IPS DF 19.7 (cell line): ENCODE measurements at places on chromosomes 12 and 14.

DNA sequence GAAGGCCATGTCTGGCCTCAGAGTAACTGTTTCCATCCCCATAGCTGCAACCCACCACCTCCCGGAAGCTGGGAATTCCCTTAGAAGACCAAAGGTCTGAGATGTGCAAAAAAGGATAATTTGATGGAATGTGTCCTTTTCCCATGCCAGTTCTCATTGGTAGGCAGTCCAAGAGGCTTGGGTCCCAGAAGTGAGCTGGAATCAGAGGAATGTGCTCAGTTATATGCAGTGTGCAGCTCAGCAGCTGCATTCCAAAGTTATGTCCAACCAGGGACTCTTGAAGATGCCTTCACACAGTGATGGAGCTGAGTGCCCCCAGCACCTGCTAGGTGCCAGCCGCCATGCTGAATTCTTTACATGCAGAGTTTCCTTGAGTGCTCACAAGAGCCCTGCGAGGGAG lies 583.9 kb upstream of the TBX3 start:
- no peak for DNase-seq

DNA sequence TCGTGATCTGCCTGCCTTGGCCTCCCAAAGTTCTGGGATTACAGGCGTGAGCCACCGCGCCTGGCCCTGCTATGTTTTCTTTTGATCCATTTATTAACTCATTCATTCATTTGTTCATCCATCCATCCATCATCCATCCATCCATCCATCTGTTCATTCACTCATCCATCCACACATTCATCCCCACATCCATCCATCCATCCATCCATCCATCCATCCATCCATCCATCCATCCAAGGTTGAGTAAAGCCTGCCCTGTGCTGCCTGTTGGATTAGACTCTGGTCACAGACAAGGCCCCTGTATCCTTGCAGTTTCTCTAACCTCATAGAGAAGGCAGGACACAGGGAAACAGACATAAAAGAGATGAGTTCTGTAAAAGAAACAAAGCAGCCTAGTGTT lies 44.9 kb downstream of the DNAH10 start:
- DNase-seq: no peak

DNA sequence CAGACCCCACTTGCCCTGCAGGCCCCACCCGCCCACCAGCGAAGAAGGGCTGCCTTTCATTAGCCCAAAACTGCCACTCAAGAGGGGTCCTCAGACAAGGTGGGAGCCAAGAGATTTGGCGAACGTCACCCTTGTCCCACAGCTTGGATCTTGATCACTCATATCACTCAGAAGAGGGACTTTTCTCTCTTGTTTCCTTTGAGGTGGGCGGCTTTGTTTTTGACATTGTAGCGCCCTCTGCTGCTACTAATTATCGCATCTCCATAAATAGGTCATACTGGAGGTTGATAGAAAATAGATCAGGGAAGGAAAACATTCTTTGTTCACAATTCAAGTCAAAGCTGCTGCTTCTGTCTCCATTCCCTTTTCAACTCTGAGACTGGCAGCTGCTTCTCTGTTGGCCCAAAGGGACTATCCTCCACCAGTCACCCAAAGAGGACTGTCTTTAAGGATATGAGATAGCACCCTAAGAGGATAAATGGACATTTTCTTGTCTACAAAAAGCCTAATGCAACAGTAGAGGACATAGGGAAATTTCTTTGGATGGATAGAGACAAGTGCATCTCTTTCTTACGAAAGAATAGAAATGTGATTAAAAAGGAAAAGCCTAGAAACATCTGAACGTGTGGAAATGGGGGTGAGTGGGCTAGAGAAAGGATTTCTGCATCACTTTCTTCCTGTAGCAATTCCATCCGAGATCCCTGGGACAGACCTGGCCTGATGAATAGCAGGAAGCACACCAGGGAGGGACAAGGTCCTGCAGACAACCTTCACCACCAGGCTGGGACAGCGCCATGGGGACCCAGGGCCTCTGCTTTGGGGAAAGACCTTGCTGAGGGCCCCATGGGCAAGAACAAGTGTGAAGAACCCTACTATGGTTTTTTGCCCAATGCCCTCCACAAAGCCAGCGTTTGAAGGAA lies 115.8 kb downstream of the DAD1 start:
- DNase-seq: peak; percentile 20

DNA sequence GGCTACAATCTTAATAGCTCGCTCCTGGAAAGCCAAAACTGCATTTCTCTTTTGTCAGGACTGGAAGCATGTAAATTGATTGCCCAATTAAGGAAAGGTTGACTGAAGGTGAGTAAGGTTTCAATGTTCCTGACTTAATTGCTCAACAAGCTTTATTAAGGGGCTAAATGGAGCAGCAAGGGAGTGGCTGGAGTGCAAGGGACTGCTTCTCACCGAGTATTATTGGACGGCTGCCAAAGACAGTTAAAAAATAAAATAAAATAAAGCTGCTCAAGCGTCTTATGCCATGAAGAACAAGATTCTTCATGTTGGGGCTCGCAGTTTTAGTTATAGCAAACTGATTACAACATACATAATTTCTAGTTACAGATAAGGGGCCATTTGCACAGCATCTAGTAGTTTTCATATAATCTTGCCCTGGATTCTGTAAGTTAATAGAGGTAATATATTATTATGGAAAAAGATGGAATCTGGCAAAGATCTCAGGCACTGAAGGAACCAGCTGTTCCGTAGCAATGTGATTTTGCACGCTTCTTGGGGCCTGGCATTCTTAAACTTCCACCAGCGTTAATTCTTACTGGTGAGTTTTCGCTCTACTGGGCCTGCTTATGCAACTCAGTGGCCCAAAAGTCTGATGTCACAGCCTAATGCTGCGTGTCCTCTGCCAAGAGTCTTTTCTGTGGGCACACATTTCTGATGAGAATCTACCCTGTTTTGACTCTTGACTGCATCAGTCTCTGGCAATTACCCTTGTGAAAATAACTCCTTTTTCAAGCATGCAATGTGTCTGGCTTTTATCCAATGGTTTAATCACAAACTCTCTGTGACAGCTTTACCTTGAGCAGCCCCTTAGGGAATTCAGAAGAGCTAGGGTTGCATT lies 108.5 kb downstream of the SLC38A1 start:
- no peak for DNase-seq

DNA sequence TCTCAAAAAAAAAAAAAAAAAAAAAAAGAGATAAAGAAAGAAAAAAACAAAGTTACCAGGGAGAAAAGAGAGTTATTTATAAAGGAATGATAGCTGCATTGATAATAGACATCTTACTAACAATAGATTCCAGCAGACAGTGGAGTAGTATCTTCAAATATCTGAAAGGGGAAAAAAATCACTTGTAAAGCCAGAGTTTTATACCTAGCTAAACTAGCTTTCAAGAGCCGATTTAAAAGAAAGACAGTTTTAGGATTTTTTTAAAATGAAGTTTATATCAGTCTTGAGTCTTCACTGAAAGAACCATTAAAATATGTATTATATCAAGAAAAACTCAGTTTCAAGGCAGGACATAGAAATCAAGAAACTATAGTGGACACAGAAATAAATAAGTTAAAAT lies 262.4 kb downstream of the ZFP36L1 start:
- no peak for DNase-seq

GRCh38 chr12:115763982-115764621 lies 513.4 kb downstream of the MED13L start:
- DNase-seq: no peak

GRCh38 chr12:83015390-83016217 lies 328.9 kb downstream of the TMTC2 start:
- no peak for DNase-seq

DNA sequence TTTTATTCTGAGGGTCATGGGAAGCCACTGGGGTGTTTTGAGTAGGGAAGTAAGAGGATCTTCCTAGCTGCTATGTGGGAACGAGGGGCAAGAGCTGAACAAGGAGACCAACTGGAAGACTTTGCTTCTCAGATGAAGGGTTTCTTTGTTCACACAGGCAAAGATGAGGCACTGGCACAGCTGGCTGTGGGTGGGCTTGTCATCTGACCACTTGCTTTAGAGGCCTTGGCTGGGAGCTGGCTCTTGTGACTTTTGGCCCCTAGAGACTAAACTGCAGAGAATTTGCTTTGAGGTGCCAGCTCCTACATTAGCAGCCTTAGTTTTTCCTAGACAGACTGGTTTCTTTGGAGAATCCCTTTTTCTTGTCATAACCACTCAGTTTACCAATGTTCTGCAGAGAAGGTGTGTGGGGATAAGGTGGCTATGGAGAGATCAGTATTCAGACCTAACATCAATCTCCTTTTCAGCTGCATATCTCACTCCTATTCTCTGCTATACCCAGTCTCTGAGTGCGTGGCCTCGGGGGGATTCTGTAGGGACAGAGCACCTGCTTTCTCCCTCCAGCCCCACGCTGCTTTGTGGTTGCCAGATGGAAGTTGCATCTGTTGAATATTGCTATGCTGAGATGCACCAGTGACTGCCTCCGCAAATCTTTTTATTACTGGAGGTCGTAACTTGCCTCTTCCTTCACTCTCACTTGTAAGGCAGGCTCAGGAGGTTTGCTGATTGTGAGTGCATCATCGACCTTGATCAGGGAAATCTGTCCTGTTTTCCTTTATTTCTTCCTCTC lies 12.7 kb downstream of the PPP2R5C start:
- no peak for DNase-seq

- no peak for DNase-seq
Observed at GRCh38 chr12:66803930-66804329, 125.1 kb upstream of the GRIP1 start.
